ENCODE measurements at places on chromosomes 2 and 18.

DNA sequence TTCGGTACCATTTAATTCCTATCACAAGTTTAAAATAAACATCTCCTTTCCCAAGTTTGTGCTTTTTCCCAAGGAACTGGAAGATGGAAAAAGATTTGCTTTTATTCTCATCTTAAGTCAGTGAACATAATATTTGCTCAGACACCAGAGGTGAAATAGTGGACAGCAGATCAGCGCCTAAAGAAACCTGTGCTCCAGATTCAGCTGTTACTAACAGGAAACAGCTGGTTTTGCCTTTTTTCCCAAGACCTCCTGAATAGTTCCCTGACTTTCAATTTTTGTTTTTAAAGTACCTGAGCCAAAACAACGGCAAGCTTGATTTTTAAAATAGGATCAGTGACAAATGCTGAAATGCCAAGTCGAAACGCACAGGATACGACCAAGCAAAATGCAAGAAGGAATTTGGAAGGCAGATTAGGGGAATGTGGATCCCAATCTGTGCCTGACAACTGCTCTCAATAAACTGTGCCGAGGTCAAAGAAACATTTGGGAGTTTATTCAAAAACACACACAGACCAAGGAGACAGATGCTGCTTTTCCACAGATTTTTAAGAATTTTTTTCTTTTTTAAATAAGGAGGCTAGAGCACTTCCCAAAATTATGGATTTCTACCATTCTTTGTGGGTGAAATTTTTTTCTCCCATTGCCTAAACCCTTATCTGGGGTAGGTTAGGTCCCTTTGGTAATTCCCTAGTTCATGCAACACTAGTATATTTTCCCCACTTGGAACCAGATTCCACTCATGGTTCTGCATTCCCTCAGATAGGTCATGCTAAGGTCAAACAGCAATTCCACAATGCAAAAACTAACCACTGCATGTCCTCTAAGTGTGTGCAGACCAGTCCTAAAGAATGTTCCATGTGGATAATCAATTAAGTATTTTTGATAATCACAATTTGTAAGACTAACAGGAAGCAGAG, 121.5 kb upstream of the PDE1A start:
- DNase-seq = no peak

DNA sequence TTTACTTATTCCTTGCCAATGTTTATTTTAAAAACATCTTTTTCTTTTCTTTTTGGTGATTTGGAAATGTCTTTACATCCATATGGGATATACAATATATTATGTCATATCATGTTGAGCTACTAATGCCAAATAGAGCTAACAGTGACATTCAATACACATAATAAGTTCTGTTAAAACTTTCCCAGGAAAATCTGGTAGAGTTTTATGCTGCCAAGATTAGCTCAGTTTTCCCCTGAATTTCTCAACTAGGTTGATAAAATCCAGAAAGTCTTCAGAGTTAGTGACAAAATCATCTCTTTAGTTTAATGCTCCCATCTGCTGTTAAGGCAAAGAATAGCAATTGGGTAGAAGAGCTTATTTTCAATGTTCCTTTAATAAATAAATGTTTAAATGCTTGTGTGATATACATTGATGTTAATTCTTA, 9.9 kb downstream of the COL3A1 start:
- DNase-seq = no peak

DNA sequence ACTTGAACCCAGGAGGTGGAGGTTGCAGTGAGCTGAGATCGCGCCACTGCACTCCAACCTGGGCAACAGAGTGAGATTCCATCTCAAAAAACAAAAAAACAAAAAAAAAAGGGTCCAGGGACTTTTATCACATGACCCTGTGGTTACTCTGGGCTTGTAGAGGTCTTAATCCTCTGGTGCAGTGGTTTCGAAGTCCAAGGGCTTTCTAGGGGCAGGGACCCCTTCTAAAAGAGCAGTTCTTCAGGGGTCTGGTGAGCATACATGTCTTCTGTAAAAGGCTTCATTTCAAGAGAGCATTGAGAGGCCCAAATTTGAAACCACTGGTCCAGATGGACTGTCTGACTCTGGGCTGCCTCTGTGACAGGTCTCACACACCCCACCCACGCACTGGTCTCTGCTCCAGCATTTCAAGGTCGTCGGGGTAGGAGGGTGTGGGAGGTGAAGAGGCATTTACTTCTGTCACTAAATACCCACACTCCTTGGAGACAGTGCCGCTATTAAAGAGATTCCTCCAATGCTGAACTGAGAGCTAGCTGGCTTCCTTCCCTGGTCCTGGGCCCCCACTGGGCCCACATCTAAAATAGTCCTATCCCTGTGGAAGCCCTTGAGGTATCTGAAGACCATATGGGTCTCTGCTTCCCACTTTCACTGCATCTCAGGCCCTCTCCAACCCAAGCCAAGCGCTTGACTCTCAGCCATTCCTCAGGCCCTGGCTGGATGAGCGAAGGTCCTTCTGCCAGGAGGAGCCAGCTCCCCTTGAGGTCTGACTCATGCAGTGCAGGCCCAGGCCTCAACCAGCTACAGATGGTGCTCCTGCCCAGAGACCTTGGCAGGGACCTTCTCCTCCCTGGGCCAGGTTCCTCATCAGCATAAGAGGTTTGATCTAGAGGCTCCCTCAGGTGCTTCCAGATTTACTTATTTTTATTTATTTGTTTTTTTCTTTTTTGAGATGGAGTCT, 44.8 kb downstream of the PAX8 start:
- no peak for DNase-seq

GRCh38 chr2:239520811-239521517, 120.1 kb upstream of the HDAC4 start:
- no peak for DNase-seq

DNA sequence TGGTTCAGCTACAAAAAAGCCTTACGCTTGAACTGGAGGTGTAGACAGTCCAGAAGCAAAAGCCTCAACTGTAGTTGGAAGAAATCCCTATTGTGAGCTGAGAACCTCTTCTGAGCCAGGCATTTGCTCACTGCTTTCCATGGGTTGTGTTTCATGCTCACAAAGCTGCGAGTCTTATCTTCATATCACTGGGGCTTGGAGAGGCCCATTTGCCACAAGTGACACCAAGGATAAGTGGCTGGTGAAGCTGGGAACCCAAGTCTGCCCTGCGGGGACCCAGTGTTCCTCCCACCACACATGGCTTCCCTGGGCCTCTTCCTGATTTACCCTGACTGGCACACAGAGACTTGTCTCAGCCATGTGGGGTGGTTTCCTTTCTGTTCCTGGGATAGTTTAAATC, 130.4 kb downstream of the RNF144A start:
- DNase-seq = no peak

GRCh38 chr2:30484995-30485394, 37.9 kb downstream of the LCLAT1 start:
- no peak for DNase-seq

GRCh38 chr2:174704642-174705041, 59.6 kb downstream of the CHRNA1 start:
- no peak for DNase-seq

DNA sequence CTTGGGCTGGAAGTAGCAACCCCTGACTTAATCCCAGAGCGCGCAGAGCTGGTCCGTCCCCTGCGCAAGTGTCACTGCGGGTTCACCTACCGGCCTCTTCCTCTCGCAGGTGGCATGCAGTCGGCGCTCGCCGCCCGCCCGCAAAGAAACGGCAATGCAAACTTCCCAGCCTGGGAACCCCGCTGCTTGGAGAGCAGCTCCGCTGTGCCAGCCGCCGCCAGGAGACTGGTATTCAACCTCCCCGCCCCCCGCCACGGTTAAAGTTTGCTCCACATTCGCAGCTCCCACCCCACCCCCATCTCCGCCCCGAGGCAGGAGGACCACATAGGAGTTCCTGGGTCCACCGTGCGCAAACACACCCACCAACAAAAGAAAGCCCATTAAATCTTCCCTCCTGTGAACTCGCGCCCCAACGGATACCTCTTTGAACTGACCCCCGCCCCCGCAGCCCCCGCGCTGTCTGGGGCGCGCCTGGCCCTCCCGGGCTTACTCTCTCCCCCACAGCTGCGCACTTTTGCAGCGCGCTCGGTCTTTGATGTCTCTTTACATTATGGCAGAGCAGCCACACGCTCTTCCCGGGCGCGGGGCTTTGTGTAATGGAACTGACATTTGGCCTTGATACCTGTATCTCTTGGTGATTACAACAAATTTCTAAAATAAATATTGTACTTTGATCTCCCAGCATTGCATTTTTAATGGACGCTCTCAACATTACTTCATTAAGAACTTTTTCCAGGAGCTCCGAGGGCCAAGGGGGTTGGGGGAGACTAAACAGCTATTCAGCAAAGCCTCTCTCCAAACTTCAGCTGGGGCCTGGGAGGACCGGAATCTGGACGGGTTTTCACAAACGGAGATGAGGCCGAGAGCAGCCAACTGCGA, 3.1 kb upstream of the SP5 start:
- DNase-seq = no peak

DNA sequence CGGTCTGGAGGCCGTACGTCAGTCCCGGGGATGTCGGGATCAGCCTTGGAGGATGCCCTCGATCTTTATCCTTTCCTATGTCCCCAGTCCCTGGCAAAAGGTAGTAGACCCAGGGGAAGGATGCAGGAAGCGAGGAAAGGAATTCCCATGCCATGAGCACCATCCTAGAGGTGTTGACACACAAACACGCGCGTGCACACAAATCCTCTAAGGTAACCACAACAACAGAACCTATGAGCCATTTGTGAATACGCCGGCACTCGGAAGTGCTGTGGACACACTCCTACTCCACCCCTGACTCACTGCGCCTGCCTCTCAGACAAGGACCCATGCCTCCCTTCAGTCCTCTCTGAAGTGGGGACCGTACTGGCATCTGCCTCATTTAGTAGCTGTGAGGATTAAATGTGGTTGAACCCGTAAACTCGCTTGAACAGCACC, 11.3 kb upstream of the MLPH start:
- no peak for DNase-seq

- DNase-seq = no peak
Measured at GRCh38 chr2:109133746-109134145, 4.7 kb downstream of the SH3RF3 start.

DNA sequence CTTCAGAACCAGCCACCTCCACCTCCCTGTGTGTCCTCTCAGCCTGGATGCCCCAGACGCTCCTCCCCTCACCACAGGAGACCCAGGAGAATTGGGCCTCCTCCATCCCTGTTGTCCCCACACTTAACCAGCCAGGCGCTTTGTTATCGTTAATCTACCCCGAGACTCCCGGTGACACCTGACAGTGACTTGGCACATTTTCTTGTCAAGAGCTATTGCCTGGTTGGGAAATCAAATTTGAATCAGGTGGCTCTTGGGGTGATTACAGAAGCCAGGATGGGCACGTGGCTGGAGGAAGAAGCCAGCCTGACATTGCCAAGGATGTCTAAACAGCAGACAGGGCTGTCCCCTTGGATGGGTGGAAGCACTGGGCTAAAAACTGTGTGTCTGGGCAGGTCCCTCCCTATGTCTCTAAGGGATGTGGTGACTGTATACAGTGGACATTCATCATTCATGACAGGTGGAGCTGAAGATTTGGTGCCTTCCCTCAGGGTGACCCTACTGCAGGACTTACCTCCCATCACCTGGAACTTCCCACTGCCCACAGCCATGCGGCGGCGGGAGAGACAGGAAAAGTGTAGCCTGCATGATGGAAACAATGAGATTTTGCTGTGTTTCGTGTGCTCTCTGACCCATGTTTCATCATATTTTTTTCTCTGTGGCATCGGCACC, 157.2 kb upstream of the CAPN13 start:
- no peak for DNase-seq

- no peak for DNase-seq
Measured at GRCh38 chr2:156333951-156334495, 1.5 kb upstream of the NR4A2 start.
